ENCODE measurements at places on chromosomes 1 and 21.

GRCh38 chr1:218772575-218772974 lies 401.1 kb upstream of the LYPLAL1 start:
- DNase-seq: no peak

DNA sequence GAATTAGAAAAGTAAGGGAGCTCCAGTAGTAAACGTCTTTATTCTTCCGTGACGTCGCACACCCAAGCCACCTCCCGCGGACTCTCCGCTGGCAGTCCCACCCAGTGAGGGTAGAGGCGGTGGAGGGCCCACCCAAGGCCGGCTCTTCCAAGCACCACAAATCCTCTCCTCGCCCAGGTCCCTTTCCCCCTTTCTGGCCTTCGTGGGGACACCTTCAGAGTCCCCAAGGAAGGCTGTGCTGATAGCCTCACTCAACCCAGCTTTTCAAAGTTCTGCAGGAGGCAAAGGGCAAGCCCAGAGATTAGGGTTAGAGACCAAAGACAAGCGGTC lies 349 bp upstream of the GPN2 start:
- no peak for DNase-seq

GRCh38 chr21:18989953-18990495 lies 586.4 kb upstream of the TMPRSS15 start:
- no peak for DNase-seq

DNA sequence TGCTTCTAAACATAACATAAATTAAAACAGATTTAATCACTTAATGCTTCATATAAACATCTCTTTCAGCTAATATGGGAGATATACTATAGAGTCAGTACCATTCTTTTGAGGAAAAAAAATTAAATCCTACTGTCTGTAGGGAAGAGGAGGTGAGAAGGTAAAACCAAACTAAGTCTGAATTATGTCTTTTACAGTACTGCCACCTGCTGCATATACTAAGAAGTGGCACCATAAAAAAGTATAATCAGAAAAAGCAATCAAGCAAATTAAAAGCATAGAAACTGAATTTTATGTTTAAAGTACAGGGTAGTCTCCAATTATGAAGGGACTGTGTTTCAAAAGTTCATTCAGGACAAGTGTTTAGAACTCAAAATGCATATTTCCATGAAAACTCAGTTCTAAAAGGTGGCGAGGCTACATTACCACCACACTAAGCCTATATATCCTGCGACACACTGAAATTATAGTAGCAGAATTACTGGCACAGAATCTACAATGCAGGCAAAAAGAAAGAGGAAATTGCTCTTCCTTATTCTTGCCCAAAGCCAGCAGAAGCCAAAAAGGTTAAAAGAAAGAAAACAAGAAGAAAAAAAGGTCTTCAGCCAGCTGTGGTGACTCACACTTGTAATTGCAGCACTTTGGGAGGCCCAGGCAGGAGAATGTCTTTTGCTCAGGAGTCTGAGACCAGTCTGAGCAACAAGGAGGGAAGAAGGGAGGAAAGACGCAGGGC lies 9.0 kb downstream of the NSL1 start:
- DNase-seq: no peak

DNA sequence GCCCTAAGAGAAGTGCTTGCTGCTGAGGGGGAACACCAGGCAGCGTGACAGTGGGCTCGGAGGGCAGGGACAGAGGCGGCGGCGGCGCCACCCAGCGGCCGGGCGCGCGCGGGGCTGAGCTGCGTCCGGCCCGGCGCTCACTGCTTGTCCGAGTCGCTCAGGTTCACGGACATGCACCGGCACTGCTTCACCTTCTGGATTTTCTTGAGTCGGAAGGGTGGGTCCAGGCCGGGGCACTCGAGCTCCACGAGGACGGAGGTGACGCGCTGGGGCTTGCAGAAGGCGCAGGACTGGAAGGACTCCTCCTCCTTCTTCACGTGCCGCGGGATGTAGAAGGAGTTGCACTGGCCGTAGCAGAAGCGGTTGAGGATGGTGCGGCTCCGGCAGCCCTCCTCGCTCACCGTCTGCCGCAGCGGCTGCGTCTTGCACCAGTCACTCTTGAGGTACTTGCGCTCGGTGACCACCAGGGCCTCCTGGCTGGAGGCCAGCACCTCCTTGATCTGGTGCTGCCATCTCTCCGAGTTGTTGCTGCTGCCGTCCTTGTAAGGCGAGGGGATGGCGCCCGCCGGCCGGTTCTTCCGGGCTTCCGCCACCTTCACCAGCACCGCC lies 119.0 kb downstream of the GREM2 start:
- DNase-seq: no peak

Measured in suprapubic skin (tissue), 4 donors.